Left kidney (tissue), 8 donors: ENCODE measurements at places on chromosomes 2 and 18. TPM values are rescaled to one million over a fixed set of nuclear protein-coding genes. Genes with fewer than 3 reads are reported as not detected.

Gene RIOK3
- polyA plus RNA-seq: 98.1 TPM

GRCh38 chr2:173412628-173413027, 58.0 kb downstream of the CDCA7 start:
- DNase-seq: no peak

GRCh38 chr2:127196998-127197397, 23.1 kb downstream of the CYP27C1 start:
- no peak for DNase-seq

Gene DTNA
- 22.7 TPM for polyA plus RNA-seq

- peak; percentile 49 for DNase-seq
Measured at GRCh38 chr2:204483608-204484081, 61.6 kb upstream of the PARD3B start.

Gene CD8A
- 0.25 TPM for polyA plus RNA-seq

GRCh38 chr18:323253-323622, 55.4 kb upstream of the THOC1 start:
- no peak for DNase-seq

DNA sequence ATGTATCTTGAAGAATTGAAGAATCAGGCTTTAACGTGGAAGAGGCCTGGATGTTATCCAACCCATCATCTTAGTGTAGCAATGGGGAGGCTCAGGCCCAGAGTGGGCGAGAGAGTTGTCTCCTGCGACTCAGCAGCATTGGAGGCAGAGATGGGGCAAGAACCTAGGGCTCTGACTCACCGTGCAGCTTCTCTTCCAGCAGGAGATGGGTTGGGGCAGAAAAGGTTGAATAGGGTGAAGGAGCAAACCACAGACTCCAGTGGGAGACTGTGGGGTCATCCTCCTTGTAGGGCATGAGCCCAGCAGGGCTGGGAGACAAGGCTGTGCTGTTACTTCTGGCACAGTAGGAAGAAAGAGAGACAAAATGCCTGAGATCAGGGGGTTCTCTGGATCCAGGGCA, 1.4 kb downstream of the IL36RN start:
- no peak for DNase-seq

DNA sequence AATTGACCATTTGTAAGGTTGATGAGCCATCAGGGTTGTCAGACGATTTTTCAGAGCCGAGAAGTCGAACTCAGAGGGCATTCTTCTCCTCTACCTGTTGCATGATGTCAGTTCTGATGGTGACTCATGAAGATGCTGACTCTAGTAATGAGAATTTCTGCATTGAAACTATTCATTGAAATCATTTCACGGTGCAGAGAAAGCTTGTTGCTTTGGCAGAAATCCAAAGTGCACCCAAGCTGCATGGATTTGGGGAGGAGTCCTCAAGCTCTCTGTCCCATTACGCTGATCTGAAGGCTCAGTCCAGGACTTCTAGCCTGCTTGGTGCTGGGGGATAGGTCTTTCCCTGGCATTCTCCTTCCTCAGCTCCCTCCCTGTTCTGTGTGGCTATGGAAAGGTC, 125.7 kb upstream of the PXDN start:
- DNase-seq: no peak

Gene KIAA2012
- 0.12 TPM for polyA plus RNA-seq

DNA sequence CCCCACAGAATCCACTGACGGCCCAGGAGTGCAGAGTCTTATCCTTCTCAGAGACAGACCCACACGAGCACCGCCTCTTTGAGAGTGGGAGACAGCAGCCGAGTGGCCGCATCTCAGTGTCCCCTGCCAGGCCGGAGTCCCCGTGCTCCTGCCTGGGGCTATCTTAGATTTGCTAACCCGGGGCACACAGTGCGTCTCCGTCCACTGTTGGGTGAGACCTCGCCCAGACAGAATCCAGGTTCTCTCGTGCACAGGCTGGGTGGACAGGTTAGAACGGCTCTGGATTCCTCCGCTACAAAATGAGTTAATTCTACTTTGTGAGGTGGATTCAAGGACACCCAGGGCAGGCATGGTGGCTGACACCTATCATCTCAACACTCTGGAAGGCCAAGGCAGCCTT, 88.3 kb downstream of the ZNF516 start:
- no peak for DNase-seq

GRCh38 chr2:86790676-86791572, at the start of gene CD8A:
CD8A (minus strand) TSS chr2:86790913; CDS start chr2:86790825, 88 bp downstream.
- DNase-seq: no peak

GRCh38 chr2:214328941-214329340, 81.9 kb upstream of the VWC2L start:
- DNase-seq: no peak

- DNase-seq: no peak
Measured at GRCh38 chr2:55175254-55176093, 56.6 kb downstream of the CLHC1 start.

DNA sequence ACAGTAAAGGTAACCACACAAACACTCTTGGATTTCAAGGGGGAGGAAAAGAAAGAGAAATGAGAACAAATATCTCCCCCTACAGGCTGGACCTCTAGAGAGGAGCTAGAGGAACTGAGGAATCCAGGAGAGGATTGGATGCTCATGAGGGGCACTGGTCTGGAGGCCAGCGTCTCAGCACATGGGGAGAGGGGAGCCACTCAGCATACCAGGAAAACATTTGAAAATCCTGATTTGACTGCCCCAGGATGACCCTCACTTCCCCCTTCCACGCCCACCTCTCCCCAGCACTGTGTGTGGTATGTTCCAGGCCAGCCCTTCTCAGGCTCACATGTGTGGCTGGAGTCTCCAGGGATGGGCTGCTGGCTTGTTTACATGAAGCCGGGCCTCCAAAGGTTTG, 396.8 kb upstream of the ID2 start:
- DNase-seq: no peak

GRCh38 chr18:48563027-48563426, 24.2 kb downstream of the CTIF start:
- no peak for DNase-seq

Gene RNF152
- polyA plus RNA-seq: 13.0 TPM

- DNase-seq: no peak
Measured at GRCh38 chr2:230050136-230050535, 18.6 kb downstream of the SLC16A14 start.

DNA sequence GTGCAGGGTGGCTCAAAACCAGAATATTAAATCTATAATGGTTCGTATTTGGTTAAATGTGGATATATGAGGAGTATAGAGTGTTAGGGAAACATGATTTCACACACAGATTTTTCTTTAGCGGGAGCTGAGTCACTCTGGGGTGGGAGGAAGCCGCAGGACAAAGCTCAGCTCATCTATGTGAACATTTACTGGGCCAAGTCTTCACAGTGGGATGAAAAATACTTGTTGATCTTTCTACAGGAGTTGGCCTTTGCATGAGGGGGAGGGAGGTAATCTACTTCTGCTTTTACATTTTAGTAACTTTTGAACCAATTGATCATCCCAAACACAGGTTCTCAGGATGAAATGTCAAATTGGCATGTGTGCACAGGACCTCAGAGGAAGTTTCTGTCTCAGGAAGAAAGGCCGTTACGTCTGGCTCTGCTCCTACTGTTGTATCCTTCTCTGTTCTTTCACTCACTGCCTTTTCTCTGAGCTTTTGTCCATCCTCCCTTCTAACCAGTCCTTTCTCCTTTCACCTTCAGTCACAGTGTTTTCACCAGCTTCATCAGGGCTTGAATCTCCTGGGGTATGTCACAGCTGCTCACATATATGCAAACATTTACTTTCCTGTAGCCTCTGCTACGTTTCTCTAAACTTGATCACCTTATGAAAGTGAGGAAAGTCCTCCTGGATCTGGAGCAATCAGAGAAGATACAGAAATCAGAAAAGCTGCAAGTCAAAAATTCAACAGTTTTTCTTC, 943.3 kb upstream of the FANCL start:
- no peak for DNase-seq

Gene ELOA2
- not detected for polyA plus RNA-seq

DNA sequence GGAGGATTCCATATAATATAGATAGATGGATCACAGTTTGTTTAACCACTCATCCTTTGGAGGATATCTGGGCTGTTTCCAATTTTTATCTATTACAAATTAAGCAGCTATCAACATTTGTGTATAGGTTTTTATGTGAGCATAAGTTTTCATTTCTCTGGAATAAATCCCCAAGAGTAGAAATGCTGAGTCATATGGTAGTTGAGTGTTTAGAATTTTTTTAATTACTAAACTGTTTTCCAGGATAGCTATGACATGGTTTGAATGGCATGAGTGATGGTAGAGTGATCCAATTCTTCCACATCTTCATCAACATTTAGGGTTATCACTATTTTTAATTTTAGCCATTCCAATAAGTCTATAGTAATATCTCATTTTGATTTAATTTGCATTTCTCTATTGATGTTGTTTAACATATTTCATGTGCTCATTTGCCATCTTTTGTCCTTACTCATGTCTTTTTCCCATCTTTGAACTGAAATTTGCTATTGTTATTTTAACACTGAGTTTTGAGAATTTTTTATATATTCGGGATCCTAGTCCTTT, 31.4 kb downstream of the ABCB11 start:
- DNase-seq: no peak

Gene EVA1A
- polyA plus RNA-seq: 12.9 TPM

Gene TUBA4B
- polyA plus RNA-seq: 0.75 TPM

- DNase-seq: no peak
Measured at GRCh38 chr2:172464400-172465129, 37.2 kb downstream of the ITGA6 start.

DNA sequence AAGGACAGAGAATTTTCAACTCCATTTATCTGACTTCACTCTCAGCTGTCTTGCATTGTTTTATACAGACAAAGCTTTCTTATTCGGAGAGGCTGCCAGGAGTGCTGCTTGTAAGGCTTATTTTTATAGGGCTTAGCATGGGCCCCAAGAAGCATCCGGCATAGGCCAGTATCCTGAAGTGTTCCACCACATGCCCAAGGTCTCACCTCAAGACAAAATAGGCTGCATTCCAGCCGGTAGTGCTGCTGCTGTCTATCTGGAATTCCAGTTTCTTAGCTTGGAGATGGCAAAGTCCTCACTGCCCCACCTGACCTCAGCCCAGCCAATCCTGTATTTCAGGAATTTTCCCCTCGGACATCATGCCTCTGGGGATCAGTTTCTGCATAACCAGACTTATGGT, 47.6 kb upstream of the MCFD2 start:
- DNase-seq: no peak

DNA sequence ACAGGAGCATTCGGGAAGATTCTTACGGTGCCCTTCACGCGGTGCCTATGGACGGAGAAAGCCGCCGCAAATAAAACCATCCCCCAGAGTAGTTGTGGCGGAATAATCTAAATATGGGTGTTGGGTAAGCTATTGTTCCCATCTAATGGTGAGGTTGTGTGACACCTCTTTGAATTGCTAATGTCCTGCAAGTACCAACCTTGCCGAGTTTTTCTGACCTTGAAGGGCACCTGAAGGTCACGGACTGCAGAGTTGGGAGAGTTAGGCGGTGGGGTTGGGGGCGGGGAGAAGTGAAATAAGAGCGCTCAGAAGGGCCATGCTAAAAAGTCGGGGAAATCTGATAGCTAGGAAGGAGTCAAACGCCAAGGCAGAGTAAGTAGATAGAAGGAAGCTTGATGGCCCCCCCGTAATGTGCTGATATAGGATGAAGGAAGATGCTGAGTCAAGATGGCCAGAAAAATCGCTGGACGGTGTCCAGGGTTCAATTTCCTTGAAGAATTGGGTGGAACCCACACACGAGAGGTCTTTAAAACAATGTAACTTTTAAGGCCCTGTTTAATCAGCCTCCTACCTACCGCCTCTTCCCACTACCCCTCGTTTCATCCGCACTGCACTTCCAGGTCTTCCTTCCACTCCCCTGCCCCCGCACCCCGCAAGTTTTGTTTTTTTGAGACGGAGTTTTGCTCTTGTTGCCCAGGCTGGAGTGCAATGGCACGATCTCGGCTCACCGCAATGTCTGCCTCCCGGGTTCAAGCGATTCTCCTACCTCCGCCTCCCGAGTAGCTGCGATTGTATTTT, 600 bp downstream of the KATNAL2 start:
- DNase-seq: peak; percentile 65

Gene REG3A
- polyA plus RNA-seq: not detected

GRCh38 chr18:37316468-37316867, 249.1 kb downstream of the CELF4 start:
- no peak for DNase-seq

DNA sequence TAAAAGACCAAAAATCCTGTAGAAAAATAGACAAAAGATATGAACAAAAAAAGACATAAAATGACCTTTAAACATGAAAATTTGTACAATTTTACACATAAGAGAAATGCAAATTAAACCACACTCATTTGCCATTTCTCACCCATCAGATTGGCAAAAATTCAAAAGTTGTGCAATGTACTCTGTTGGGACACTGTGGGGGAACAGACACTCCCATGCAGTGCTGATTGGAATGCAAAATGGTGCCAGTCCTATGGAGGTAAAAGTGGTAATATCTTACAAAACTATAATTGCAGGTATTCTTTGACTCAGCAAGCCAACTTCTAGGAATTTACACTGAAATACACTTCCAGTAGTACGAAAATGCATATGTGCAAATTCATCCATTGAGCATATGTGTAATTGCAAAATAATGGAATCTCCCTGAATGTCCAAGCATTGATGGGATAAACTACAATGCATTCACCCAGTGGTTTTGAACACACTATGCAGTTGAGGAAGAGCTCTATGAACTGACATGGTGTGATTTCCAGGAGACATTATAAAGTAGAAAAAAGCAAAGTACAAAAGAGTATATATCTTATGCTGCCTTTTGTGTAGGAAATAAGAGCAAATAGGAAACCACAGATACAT, 201.8 kb upstream of the ZNF521 start:
- no peak for DNase-seq

DNA sequence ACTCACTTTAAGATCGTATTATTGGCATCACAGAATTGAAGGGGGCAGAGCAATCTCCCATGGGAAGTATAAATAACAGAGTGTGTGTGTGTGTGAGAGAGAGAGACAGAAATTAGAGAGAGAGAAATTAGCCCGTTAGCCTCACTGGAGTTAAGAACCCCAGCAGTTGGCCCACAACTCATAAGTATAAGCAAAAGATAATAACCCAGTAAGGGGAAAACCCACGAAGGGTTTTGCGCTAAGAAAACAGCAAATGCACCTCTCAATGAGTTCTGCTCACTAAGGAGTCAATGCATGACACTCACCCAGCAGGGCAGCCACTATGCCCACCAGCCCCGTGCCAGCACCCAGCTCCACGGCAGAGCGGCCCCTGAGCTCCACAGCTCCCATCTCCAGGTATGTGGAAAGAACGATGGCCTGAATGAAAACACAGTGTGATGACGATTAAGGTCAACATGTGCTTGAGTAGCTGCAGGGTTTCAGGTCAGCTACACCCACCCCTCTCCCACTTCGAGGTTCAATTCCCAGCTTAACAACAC, 3.6 kb downstream of the METTL21A start:
- no peak for DNase-seq

Gene STARD6
- not detected for polyA plus RNA-seq

GRCh38 chr18:63679820-63680606, 18.3 kb upstream of the SERPINB3 start:
- no peak for DNase-seq

Gene LYG2
- 1.0 TPM for polyA plus RNA-seq

Gene PROKR1
- 0.40 TPM for polyA plus RNA-seq

Gene PMAIP1
- polyA plus RNA-seq: 3.6 TPM

Gene C2orf76
- 20.3 TPM for polyA plus RNA-seq
